NCI-H774 (cell line): ENCODE measurements at places on chromosomes 1 and 21.

DNA sequence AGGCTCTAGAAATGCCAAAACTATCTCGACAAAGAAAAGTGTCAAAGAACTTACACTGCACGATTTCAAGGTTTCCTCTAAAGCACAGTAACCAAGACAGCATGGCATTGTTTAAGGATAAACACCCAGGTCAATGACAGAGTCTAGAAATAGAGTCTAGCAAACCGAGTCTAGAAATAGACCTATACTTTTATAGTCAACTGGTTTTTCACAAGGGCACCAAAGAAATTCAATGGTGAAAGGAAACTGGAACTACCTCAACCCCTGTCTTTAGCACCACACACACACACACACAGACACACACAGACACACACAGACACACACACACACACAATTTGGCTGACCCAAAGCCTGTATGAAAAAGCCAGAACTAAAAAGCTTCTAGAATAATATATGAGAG lies 67.1 kb upstream of the PGBD5 start:
- DNase-seq: no peak

GRCh38 chr1:100752791-100753190 lies 33.2 kb downstream of the VCAM1 start:
- DNase-seq: no peak

DNA sequence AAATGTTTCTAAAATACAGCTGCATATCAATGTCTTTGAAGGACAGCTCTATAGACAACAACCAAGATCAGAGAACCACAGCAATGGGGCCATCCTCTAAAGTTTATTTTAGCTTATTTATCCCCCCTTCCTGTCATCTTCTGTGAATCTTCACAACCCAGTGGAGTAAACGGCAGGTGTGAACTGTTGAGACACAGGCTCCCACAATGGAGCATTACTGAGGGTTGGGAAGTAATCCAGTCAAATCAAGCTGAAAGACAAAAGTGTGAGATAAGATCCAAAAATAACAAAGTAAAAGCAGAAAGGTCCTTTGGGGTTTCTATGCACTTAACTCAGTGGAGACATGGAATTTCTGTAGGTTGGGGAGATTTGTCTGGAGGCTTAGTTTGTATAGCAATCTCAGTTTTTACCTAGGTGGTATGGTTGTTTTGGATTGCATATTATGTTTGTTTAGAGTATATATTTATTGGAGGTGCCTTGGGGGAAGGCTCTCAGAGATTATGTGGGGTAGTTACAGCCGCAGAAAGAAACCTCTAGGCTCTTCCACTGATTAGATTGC lies 286.9 kb upstream of the ADGRL2 start:
- DNase-seq: no peak

DNA sequence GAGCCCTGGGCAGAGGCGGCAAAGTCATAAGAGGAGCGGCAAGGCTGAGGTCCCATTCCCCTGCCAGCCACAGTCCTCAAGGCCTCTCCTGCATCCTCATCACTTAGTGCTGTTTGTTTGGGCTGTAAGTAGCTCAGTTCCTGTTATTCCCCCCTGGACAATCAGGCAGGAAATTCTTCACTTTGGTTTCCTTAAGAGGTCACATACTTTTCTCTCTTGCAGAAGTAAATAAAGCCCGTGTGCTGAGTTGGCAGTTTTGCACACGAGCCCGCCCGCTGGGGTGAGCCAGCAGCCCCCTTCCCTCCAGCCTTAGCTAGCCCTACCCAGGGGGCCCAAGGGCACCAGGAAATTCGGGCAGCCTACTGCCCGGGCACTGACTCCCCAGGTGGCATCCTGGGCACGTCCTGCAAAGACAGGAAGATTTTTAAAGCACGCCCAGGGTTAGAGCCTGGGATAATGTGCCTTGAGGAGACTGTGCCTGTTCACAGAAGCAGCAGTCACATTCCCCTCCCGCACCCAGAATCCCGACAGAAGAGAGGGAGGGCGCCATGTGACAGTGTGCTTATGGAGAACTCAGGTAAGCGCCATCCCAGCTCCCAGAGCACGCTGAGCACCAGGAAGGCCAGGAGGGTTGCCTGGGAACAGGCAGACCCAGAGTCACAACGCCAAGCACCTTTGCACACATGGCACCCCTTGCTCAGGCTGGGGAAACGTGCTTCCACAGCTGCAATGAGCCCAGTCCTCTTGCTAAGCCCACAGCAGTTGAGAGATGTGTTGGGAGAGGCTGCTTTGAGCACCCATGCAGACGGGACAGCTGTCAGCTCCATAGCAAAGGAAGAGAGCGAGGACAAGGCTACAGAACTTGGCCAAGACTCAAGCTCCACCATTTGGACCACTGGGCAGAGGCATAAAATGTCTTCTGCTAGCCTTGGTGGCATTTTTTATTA lies 144.5 kb upstream of the TMEM51 start:
- DNase-seq: no peak

- DNase-seq: no peak
These were observed 67.4 kb downstream of the LUZP1 start for GRCh38 chr1:23101101-23101827.

- DNase-seq: no peak
These were observed 2.0 kb downstream of the LRRC41 start for GRCh38 chr1:46301406-46301807.

DNA sequence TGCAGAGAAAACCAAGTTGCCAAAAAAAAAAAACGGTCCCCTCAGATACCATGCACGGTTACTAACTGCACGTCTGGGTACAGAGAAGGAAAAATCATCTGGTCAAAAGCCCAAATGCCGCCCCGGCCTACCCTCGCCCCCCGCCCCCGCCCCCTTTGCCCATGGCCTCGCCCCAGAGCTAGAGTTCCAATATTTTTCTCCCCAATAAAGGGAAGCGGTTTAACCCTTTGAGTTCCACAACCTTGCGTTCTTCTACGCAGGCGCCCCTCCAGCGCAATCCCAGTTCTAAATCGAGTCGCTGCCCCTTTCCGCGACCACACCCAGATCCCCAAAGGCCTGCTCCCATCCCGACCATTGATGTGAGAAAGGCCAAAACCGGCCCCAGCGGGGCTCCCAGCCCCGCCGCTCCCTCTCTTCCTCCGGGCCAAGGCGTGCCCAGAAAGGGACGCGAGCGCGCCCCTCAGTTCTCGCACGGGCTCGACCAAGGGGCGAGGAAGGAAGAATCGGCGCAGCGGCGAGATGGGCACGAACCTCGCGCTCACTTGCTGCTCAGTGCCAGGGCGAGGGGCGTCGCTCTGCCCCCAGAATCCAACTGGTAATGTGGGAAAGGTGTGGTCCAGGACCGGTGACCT lies 797 bp downstream of the WDR47 start:
- DNase-seq: no peak

GRCh38 chr1:245695211-245695610 lies 540.4 kb downstream of the KIF26B start:
- DNase-seq: no peak

DNA sequence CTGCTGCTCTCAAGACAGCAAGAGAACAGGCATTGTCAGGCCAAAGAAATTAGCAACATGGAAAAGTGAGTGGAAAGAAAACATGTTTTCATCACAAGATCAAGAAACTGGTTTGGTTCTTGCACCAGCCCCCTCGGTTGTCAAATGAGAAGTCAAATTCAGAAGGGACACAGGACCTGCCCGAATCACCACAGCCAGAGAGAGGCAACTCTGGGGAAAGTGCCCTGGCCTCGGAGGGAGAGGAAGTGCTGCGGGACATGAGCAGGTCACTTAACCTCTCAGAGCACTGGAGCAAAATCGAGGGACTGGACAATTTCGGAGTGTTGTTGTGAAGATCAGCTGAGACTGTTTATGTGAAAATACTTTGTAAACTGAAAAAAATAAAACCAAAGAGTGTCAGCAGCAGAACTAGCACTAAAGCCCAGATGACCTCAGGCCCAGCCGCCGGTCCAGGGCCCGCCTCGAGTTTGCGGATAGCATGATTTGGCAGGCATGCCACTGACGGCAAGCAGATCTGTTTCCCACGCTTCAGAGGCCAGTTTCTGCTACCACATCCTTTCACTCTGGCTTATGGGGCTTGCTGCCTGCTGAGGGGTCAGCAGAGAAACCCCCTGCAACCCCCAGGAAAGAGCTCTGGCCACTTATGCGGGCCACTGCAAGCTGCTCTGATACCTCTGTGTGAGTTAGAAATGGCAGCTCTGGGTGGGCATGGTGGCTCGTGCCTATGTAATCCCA lies 32.1 kb downstream of the CD247 start:
- no peak for DNase-seq

DNA sequence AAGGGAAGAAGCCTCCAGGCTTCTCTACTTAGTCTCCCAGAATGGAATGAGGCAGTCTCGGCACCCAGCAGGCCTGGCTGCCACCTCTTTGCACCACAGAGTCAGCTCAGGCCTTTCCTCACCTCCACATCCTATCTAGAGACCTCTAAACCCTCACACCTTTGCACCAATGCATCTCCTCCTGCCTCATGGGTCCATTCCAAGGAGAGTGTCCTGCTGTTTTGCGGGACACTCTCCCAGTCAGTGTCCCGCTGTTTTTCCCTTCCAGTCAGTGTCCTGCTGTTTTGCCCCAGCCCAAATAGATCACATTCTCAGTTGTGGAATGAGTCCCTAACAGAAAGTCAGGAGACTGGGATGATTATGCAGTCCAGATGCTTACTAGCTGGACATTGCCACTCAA lies 185.6 kb upstream of the CAMK1G start:
- no peak for DNase-seq

GRCh38 chr1:94271373-94271772 lies 34.0 kb upstream of the ARHGAP29 start:
- DNase-seq: no peak

DNA sequence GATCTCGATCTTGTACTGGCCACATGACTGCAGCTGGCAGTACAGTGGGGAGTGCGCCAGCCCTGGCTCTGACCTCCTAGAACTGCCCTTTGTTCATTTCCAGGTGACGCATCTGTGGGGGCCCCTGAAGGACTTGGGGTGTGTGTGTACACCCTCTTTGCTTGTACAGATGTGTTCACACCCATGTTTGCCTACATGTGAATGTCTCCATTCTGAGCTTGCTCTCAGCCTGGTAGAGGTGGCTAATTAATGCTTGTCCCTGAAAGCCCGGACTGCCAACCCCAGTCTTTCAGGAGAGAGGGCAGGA lies 19.8 kb downstream of the TNFRSF1B start:
- DNase-seq: no peak

GRCh38 chr1:89758156-89758555 lies 62.7 kb upstream of the LRRC8D start:
- no peak for DNase-seq

DNA sequence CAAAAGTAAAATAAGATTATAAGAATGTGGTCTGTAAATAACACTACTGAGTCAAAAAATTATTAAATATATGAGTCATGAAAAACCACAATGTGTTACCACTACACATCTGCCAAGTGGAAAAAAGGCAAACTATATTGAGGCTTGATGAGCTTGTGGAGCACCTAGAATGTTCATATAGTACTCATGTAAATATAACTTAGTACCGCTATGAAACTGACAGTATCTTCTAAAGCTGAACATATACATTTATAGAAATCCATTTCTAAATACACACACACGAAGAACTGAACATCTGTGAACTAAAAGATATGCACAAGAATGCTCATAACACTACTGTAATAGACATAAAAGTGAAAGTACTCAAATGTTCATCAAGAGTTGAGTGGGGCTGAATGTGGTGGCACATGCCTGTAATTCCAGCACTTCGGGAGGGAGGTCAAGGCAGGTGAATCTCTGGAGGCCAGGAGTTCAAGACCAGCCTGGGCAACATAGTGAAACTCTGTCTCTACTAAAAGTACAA lies 18.5 kb upstream of the GBP3 start:
- no peak for DNase-seq

DNA sequence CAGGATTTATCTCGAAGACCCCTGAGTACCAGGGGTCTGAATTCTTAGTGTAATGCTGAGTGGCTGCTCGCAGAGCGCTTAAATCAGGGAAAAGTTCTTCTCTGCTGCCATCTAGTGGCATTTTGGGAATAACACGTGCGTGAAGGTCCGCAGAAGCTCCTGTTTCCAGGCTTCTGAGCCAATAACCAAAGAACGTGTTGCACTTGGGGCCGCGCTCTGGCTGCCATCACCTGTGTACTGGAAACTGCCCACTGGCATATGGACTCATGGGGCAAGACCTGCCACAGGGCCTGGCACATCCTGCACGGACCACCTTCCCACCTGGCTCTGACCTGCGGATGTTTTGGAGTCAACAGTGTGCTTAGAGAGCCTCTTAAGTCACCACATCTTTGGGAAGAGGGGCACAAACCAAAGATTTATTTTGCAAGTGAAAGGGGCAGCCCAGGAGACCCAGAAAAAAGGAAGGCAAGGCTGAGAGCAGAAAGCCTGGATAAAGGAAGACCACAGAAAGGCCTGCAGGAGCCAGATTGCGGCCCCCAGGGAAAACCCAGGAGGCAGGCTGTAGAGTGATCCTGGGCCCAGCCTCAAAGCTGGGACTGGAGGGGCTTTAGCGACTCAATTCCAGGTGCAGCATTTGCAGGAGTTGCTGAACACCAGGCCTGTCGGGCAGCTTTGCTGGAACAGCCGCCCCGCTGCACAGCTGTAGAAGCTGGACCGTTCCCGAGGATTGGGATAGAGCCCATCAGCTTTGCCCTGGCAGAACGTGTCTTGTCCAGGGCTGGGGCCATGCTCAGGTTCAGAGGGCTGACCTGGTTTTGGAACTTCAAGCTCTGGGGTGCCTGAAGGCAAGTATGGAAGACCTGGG lies 13.0 kb downstream of the CHIT1 start:
- peak; percentile 20 for DNase-seq

- DNase-seq: no peak
These were observed 271.4 kb upstream of the NR5A2 start for GRCh38 chr1:199756066-199756465.

GRCh38 chr21:26563856-26564503 lies 9.1 kb downstream of the CYYR1 start:
- DNase-seq: no peak

GRCh38 chr1:67004176-67004575 lies 49.8 kb downstream of the SLC35D1 start:
- DNase-seq: peak; percentile 84

DNA sequence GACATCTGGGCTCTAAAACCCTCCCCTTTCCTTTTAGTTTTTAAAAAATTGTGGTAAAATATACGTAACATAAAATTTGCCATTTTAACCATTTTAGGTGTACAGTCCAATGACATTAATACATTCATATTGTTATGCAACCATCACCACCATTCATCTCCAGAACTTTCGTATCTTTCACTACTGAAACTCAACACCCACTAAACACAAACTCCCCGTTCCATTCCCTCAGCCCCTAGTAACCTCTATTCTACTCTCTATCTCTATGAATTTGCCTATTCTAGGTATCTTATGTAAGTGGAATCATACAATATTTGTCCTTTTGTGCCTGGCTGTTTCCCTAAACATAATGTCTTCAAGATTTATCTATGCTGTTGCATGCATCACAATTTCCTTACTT lies 19.4 kb upstream of the TTC4 start:
- DNase-seq: no peak
